Renal pelvis (tissue), 12 donors: ENCODE measurements at places on chromosomes 13 and 19. TPM values are rescaled to one million over a fixed set of nuclear protein-coding genes. Genes with fewer than 3 reads are reported as not detected.

DNA sequence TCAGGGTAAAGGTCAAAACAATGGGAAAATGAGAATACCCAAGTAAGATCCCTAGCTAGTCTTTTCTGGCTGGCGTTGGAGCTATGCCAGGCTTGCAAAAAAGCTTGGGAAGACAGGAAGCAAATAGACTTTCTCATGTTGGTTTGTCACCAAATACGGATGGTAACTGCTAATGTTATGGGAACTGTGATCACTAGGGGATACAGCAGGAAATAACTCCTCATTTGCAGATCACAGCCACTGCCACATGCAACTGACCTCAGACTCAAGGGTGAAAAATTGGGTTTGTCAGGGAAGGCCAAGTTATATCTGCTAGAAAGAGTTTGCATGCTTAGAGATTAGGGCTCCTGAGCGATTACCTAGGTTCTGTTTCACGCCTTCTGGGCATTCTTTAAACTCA, 162.9 kb downstream of the NHLRC3 start:
- no peak for DNase-seq

GRCh38 chr19:791567-792305, 5.5 kb upstream of the PTBP1 start:
- DNase-seq = no peak

- DNase-seq = no peak
Observed at GRCh38 chr19:16023146-16023915, 53.0 kb upstream of the TPM4 start.

- DNase-seq = no peak
Observed at GRCh38 chr13:77225946-77226345, 100.9 kb downstream of the MYCBP2 start.

GRCh38 chr19:35352448-35353304, 5.0 kb downstream of the FFAR1 start:
- DNase-seq = peak; percentile 71

DNA sequence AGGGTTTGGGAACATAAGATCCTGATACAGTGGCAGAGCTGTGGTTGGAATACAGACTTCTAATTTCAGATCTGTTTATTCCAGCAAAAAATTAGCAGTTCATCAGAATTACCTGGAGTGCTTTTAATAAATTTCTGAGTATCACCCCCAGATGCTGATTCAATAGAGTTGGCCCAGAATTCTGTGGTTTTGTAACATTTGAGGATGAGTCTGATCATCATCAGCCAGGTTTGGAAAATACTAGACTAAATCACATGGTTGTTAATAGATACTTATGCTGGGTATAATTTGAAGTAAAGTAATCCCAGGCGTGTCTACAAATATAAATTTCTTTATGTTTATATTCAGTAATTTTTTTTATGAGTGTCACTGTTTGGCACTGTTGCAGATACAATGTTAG, 4.8 kb downstream of the USPL1 start:
- DNase-seq = no peak

GRCh38 chr19:14003251-14004055, 2.7 kb downstream of the RFX1 start:
- no peak for DNase-seq

DNA sequence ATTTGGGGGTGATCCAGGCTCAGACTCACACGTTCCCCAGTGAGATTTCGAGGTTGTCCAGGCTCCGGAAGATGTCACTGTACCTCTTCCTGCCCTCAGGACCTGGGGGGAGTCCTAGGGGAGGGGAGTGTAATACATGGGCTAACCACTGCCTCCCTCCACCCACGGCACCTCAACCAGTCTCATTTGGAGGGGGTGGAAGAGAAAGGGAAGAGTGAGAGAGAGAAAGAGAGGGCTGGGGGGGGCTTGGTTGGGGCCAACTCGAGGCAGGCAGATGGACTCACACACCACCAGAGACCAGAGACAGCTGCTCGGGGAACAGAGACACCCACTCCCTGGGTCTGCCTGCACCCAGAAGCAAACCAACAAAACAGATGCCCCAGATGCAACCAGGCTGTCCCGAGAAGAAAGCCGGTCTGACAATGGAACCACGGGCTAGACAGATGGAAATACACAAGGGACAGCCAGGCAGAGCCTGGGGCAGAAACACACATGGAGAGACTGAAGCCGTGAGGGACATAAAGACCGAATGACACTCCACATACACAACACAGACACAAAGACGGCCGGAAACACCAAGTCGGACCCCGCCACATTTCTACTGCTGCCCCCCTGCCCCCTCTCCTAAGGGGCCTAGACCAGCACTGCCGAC, 825 bp downstream of the GMIP start:
- DNase-seq = no peak

- DNase-seq = no peak
Observed at GRCh38 chr13:50682002-50682401, 161.5 kb downstream of the DLEU7 start.

- DNase-seq = no peak
Observed at GRCh38 chr19:51704626-51705025, 11.5 kb downstream of the SPACA6 start.

GRCh38 chr13:19185865-19186645, 4.4 kb upstream of the TUBA3C start:
- DNase-seq = no peak

DNA sequence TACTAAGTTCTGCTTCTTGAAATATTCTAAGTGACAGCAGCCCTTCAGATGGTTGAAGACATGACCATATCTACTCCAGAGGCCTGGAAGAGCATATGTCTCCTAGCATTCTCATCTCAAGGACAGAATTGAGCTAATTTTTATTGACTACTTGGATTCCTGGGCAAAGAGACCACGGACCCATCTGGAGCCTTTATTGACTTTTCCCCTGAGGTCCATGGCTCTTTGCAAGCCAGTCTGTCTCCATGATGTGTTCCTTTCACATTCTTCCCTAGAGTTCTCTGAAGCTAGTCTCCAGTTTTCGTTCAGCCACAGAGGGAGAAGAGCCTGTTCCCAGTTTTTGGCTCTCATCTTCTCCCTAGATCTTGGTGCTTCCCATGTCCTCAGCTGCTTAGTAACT, 202.7 kb downstream of the PCCA start:
- no peak for DNase-seq

- DNase-seq = no peak
Observed at GRCh38 chr19:15358918-15359317, 20.7 kb downstream of the AKAP8 start.

GRCh38 chr19:18107235-18107634, 9.7 kb downstream of the MAST3 start:
- DNase-seq = no peak

DNA sequence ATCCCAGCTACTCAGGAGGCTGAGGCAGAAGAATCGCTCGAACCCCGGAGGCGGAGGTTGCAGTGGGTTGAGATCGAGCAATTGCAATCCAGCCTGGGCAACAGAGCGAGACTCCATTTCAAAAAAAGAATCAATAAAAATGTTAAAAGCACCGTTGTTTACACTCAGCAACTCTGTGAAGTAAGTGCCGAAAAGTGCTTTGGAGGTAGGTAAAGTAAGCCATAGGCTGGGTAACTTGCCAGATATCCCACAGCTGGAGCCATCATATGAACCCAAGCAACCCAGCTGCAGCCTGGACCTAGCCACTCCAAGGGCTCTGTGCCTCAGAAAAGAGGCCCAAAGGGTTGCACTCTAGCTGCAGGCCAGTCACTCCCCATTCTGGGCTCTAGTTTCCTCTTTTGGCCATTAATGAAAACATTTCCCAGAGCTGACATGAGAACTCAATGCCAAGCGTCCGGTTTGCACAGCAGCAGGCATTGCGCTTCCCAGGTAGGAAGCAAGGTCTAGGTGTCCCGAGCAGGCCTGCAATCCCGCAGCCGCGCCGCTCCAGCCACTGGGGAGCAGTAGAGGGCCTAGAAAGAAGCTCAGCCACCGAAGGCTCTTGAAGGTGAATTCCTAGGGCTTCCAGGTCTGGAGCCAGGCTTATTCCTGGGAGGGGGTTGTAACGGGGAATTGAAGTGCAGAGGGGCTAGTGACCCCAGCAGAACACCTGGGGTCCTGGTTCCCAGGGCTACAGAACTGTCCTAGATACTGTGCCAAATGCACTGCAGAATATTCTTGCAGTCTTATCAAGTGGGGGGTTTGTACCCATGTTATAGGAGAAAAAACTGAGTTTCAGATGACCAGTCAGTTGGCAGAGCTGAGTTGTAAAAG, 4.1 kb upstream of the CD79A start:
- DNase-seq = peak; percentile 59

DNA sequence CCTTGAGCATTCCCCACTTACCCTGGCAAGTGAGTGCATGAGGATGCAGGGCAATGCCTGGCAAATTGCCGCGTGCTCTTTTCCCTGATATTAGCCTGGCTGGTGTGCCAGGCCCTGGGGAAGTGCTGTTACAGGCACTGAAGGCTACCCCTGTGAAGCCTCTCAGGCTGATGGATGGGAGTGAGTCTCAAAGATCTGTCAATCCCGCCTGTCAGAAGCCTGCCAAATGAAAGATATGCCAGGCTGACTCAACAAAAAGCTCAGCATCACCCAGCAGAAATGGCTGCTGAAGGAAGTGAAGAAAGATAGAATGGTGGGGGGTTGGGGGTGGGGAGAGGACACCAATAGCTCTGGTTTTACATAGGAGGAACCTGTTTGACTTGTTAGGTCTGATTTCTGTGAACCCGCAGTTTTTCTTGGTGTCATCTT, 112.1 kb downstream of the LACC1 start:
- no peak for DNase-seq

- DNase-seq = no peak
Observed at GRCh38 chr13:102608974-102609373, 12.2 kb downstream of the TPP2 start.

- DNase-seq = peak; percentile 70
Observed at GRCh38 chr19:33796164-33796875, at the start of gene KCTD15. Gene KCTD15, plus strand, starts transcription at chr19:33796870. Its CDS starts 3,585 bp downstream, at chr19:33800455.

DNA sequence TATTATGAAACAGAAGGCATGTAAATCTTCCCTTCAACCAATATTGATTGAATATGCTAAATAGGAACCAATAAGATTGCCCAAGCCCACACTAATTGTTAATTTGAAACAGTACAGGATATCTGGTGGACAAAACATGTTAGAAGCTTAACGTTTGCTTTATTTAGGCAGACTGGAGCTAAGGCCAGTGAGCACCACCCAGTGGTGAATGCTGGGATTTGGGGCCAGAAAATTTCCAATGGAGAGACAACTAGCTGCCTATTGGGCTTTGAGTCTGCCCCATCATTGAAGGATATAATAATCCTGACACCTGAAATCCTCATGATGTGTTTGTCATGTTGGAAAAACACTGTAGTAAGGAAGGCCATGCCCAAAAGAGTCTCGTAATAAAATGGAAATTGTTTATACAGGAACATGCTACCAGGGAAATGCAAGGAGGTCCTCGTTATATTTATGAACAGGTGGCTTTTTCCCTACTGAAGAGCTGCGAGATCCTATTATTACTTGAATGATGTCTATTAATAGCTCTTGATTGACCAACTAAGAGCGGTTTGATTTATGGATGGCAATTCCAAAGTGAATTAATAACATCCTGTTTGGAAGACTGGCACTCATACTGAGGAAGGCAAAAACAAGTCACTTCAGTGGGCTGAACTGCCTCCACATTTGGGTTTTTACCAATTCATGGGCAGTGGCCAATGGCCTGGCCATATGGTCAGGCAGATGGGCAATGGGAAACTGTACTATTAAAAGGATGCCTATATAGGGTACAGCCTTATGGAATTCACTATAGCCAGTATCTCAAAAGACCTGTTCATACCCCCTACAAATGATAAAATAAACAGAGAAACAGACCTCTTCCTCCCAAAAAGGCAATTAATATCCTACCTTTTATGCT, 8.7 kb downstream of the SIGLECL1 start:
- DNase-seq = peak; percentile 34

DNA sequence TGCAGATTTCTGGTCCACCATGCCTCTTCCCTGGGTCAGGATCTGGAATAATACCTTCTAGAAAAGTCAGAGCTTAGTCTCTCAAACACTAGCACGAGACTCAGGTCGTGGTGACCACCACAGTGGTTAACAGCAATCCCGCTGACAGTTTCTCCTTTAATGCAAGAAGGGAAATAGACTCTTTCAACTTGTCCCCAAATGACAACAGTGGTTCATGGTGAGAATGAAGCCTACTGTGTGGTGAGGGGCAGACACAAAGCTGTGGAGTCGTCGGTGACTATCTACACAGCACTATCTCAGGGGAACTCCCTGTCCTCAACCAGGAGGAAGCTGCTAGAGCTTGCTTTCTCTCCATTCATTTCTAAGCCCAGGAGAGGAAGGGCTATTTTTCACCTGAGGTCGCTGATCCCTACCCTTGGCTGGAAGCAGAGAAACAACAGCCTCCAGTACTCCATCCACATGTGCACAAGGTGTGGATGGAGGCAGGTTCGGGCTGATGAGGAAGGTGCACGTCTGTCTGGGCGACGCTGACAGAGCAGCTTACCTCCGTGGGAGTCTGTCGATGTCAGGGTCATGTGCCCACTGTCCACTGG, 72.4 kb downstream of the STK24 start:
- no peak for DNase-seq

DNA sequence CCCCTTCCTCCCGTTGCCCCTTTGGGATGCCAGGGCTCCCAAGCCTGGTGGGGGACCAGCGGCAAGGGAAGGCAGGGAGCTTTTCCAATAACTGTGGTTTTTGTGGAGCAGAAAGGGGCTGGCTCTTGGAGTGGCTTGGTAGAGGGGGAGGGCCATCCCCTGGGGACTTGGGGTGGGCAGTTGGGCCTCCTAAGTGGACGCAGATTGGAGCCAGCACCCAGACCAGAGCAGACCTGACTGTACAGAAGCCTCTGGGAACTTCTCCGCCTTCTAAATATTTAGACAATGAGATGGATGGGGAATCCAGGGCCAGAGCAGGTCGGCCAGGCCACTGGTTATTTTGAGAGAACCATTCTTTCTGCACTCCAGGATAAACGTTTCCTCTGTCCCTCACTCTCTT, 4.2 kb downstream of the PTGIR start:
- DNase-seq = no peak

DNA sequence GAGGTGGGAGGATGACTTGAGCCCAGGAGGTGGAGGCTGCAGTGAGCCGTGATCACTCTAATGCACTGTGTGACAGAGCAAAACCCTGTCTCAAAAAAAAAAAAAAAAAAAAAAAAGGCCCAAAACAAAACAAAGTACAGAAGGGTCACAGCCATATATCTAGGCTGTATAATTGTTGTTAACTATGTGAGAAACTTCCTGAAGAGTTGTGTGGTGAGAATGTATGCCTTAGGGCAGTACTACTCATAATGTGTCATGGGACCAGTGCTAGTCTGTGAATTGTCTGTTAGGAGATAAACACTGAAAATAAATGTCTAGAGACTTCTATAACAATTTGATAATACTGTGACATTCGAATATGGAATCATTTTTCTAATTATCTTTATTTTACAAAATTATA, 43.1 kb downstream of the PAN3 start:
- no peak for DNase-seq

SOX1 gene
- not detected for polyA plus RNA-seq

LILRB1 gene
- 1.4 TPM for polyA plus RNA-seq

HS6ST3 gene
- polyA plus RNA-seq = 2.5 TPM

ZNF730 gene
- polyA plus RNA-seq = 8.1 TPM

FARSA gene
- 62.1 TPM for polyA plus RNA-seq

DACT3 gene
- 21.3 TPM for polyA plus RNA-seq

ACP5 gene
- 13.4 TPM for polyA plus RNA-seq

ADM5 gene
- 1.3 TPM for polyA plus RNA-seq

HSD17B14 gene
- 43.3 TPM for polyA plus RNA-seq

NXNL1 gene
- polyA plus RNA-seq = not detected

OXGR1 gene
- 4.3 TPM for polyA plus RNA-seq

MCEMP1 gene
- 0.21 TPM for polyA plus RNA-seq

FSD1 gene
- 8.4 TPM for polyA plus RNA-seq

ZNF625 gene
- 18.6 TPM for polyA plus RNA-seq

ZNF497 gene
- polyA plus RNA-seq = 5.0 TPM

ZNF559 gene
- polyA plus RNA-seq = 72.9 TPM

OR4F17 gene
- polyA plus RNA-seq = not detected
